ENCODE measurements at places on chromosomes 2 and 18.

DNA sequence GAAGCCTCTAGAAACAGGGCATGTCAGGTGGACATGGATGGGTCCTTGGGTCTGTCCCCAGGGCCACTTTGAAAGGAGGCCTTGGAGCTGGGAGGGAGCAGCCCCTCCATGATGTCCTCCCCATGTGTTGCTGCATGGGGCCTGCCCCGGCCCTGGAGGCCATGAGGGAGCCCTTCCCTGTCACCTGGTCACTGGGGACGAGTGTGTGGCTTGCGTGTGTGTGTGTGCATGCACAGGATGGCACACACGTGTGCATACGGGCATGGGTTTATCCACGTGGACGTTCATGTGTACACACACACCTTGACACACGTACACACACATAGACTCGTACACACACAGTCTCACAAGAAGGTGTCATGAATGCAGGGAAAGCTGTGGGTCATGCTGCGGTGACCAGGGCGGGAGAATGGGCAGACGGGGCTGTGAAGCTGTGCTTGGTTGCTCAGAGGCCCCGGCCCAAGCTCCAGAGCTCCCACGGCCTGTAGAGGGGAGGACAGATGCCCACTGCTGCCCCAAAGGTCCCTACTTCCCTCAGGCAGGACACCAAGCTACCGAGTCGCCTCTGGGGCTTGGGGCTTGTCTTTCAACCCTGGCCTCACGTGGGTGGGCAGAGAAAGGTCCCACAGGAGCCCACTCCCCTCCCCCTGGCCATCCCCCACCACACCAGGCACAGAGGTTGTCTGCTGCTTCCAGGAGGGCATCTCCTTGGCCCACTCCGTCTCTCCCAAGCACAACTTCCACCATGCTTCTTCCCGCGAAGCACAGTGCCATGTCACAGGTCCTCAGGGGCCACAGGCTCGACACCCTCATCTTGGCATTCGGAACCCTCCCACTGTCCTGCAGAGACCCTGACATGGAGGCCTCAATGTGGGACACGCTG is 42.3 kb upstream of the GPC1 start:
- no peak for DNase-seq

DNA sequence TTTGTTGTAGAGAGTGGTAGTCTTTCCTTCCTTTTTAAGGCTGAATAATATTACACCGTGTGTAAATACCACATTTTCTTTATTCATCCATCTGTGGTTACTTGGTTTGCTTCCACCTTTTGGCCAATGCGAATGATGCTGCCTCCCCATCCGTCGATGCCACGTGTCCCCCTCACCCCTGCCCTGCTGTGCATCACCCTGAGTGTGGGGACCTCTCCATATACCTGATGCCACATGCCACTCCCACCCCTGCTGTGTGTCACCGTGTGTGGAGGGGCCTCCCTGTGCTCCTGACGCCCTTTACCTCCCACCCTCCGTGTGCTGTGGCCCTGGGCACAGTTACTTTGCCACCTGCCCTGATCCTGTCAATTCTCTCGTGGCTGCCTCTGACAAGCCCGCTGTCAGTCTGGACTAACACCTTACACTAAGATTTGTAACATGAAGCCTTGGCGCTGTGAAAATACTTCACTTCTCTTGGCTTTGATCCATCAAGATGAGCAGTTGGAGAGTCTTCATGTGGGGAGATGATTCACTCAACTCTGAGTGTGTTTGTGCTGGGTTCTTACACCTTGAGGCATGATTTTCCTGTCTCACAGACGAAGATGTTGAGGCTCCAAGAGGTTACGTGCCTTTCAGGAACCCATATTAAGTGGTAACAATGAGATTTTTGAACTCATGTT is 234.0 kb downstream of the ZNF407 start:
- no peak for DNase-seq

- DNase-seq: no peak
Measured at GRCh38 chr2:101803128-101803527, 105.6 kb downstream of the MAP4K4 start.

DNA sequence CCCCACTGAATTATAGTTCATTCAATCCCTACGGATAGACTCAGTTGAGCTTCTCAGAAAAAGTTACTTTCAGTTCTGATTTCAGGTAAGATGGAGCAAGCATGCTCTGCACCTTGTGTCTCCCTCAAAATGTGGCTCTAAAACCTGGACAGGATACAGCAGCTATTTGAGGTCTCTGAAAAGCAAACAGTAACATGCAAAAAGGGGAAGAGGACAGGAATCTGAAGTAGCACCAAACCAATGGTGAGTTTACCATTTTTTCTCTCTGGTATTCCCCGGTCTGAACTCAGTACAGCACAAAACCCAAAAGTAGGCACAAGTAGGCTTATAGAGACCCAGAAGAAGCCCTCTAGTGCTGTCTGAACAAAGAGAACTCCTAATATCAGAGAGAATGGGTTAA is 34.1 kb downstream of the LANCL1 start:
- DNase-seq: no peak

- DNase-seq: no peak
Measured at GRCh38 chr2:177550264-177551200, 158.0 kb downstream of the AGPS start.

- DNase-seq: peak; percentile 45
Measured at GRCh38 chr2:200860092-200860795, 4.2 kb downstream of the CLK1 start.

GRCh38 chr2:52844701-52845423 is 922.7 kb upstream of the CHAC2 start:
- DNase-seq: no peak

Data from putamen (tissue), 1 donor.